ENCODE measurements at places on chromosomes 12 and 14. TPM values are rescaled to one million over a fixed set of nuclear protein-coding genes. Genes with fewer than 3 reads are reported as not detected.

The OR4K17 gene
- not detected for total RNA-seq

The FLVCR2 gene
- 5.0 TPM for total RNA-seq

The TMEM132C gene
- total RNA-seq = not detected

The ETV6 gene
- 43.2 TPM for total RNA-seq
